Lung microvascular endothelial cell (primary cell): ENCODE measurements at places on chromosomes 11 and 22.
A peak's percentile ranks its signal among the peaks of the same experiment; 100 is the strongest.

GRCh38 chr11:44377914-44378321, 68.0 kb upstream of the ALX4 start:
- DNase-seq: no peak

DNA sequence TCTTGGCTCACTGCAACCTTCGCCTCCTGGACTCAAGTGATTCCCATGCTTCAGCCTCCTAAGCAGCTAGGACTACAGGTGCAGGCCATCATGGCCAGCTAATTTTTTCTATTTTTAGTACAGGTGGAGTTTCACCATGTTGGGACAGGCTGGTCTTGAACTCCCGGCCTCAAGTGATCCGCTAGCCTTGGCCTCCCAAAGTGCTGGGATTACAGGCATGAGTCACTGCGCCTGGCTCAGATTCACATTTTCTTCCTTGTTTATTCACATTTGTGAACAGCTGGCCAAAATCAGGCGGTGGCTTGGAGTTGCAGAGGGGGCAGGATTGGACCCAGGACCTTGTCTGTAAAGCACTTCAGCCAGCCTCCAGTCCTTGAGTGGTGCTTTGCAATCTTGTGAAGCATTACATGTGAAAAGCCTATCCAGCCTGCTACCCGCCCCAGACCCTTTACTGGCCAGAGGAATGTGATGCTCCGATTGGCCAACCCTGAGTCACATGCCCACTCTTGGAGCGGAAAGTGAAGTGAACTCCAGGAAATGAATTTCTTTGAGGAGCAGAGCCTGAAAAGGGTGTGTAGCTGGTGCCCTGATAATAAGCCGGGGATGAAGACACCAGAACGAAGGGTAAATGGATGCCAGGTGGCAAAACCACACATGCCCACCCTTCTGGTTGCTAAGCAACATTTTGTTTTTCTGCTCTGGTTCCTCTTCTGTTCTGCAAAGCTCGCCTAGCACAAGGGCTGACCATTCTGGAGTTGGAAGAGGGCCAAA, 62.6 kb upstream of the PTPRJ start:
- DNase-seq: no peak

GRCh38 chr22:19772673-19773469, 12.3 kb downstream of the TBX1 start:
- DNase-seq: peak; percentile 51

GRCh38 chr11:116175707-116176106, 597.1 kb downstream of the BUD13 start:
- DNase-seq: no peak
